T-cell (primary cell): ENCODE measurements at places on chromosomes 7 and 10.

DNA sequence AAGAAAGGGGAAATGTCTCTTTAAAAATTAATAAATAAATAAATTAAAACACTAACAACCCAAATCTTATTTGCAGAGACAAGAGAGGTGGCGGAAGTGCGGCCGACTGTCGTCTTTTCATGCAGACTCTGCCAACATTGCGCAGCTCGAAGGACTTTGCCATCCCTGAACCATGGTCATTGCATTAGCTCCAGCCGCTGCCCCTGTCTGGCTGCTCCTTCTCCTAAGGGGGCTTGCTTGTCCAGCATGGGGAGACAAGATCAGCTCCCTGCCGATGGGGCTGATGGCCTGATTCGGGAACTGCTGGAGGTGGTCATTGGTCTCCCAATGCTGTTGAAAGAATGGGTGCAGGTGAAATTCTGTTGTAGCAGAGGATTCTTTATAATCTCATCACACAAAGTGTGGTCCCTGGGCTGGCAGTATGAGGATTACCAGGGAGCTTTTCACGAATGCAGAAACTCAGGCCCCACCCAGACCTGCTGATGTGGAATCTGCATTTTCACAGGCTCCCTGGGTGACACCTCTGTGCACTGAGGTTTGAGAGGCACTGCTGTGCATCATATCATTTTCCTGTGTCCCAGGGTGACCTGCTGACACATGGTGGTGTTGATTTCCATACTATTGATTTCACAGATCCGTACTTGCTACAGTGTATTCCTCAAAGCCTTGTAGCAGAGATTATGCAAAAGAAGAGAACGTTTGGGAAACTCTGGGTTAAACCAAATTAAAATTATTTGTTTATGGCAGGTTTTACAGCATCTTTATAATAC lies 172.4 kb upstream of the ZMIZ1 start:
- no peak for DNase-seq

DNA sequence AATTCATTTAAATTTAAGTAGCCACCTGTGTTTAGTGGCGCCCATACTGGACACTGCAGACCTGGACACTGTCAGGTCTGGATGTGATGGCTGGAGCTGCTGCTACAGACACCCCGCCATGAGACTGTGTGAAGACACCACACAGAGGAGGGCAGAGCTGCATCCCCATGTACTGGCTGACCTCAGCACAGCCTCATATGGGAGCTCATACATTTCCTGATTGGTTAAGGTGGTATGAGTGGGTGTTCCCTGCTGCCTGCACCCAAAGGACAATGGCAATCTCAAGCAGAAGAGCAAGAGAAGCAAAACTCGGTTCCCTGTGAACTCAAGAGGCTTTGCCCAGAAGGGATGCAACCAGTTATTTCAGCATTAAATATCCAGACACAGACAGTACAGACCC lies 60.0 kb downstream of the DLG5 start:
- DNase-seq: no peak

- DNase-seq: no peak
Observed at GRCh38 chr7:88321694-88322093, 15.0 kb upstream of the STEAP4 start.

- DNase-seq: no peak
Observed at GRCh38 chr7:110400411-110400810, 690.5 kb upstream of the LRRN3 start.

DNA sequence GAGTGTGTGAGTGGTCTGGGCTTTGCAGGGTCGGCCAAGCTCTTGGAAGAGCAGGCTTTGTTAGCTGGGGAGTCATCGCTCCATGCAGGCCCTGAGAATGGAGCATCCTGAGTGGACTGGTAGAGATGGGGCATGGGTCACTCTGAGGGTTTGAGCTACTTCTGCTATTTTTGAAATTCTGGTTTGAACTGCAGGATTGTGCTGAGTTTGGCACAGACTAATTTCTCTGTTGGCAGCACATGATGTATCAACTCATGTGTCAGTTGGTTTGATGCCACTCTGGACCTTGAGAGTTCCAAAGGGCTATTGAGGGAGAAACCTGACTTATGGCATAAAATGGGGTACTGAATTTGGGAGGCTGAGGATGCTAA lies 56.3 kb downstream of the LRMDA start:
- no peak for DNase-seq

DNA sequence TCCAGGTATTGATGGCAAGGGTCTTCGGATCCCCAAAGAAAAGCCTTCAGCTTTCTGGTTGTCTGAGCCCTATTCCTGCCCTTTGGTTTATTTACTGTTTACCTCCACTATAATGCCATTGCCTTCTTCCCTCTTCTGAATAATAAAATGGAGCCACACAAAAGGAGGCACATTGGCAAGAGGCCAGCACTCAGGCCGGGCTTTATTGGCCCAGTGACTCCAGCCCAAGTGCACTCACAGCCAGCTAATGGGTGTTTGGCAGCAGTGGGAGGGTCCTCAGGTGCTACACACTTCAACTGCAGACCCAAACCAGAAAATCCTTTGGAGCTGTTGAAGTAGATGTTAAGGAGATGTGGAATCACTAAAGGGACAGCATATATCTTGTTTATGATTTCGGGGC lies 336.0 kb downstream of the PLXNA4 start:
- no peak for DNase-seq

DNA sequence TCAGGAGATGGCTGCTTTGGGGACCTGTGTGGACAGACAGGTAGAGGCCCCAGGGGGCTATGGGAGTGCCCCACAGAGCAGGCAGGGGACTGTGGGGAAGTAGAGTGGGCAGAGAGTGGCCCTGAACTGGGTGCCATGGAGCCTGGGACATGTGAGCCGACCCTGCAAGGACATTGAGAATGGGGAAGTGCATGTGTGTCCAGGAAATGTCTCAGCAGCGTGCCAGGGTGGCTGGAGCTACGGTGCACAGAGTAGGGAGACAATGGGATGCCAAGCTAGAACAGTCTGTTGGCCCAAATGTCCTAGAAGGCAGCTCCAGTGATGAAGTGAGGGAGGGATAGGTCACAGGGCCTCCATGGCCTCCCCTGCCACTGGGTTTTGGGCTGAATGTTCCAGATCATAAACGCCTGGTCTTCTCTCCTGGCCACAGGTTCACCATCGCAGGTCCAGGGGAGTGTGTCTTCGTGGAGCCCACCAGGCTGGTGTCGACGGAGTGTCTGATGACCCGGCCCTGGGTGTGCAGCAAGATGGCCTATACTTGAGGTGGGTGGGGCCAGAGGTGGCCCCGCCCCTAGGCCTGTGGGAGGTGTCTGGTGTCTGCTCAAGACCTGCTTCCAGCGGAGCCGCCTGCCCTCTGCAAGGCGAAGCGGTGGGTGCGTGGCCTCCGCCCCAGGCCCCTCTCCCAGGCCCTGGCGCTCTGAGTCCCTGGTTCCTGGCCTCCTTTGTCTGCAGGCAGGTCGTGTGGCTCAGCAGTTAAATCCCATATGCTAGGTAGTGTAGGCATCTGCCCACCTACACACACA lies 20.5 kb downstream of the CLEC2L start:
- DNase-seq: no peak

DNA sequence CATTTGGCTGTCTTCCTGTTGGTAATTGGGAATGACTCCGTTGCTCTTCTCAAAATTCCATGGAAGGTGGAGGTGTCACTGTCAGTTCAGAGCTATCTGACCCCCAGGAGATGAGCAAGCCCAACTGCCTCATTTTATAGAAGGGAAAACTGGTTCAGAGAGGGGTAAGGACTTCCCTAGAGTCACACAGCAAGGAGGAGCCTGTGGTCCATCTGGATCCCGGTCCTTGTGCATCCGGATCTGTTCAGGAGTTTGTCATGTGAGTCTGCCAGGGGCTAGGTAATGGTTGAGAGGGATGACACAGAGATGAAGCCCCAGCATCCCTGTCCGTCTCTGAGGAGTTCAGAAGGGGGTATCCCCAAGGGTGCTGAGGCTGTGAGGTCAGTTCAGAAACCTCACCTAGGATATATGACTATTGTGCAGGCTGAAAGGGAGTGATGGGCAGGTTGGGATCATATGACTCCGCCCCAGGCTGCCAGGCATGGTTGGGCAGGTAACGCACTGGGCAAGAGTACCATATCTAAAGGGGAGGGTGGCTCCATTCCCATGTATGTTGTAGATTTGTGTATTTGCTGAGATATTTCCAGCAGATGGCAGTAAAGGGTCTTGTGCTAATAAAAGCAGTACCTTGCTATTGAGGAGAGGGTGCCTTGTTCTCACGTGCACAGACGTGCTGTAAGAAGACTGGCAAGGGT lies 16.0 kb upstream of the SLC29A3 start:
- DNase-seq: no peak

GRCh38 chr10:101569323-101569621 lies 18.8 kb downstream of the POLL start:
- no peak for DNase-seq

DNA sequence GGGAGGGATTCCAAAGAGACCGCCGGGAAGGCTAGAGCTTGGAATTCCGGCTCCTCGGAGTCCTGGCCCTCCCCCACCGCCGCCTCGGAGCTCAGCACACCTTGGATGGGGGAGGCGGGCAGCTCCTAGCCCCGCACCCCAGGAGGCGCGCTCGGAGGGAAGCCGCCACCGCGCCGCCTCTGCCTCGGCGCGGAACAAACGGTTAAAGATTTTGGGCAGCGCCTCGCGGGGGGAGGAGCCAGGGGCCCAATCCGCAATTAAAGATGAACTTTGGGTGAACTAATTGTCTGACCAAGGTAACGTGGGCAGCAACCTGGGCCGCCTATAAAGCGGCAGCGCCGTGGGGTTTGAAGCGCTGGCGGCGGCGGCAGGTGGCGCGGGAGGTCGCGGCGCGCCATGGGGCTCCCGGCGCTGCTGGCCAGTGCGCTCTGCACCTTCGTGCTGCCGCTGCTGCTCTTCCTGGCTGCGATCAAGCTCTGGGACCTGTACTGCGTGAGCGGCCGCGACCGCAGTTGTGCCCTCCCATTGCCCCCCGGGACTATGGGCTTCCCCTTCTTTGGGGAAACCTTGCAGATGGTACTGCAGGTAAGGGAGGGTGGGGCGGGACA lies at the start of gene CYP26A1:
Gene CYP26A1, plus strand, starts transcription at position 355 of the 608 bp plus-strand sequence. Its CDS starts 42 bp downstream, at position 397.
- no peak for DNase-seq

DNA sequence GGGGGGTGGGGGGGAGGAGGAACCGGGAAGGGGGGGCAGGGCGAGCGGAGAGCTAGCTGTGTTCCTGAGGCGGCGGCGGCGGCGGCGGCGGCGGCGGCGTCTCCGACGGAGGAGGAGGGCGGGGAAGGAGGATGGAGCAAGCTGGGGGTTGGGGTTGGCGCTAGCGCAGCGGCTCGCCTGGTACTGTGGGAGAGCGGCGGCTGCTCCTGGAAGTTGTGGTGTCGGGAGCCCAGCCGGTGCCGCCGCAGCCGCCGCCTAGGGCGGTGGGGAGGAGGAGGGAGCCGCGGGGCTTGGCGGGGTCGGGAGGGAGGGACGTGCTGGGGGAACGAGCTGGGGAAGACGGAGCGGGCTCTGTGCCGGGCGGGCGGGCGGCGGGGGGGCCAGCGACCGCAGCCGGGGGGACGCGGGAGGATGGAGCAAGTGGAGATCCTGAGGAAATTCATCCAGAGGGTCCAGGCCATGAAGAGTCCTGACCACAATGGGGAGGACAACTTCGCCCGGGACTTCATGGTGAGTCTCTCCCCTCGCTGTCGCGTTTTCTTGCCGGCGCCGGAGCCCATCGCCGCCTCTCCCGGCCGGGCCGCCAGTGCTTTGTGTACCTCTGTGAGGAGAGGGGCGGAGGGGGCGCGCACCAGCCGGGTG lies at the start of gene PTPN12:
Gene PTPN12, plus strand, starts transcription at position 160 of the 642 bp plus-strand sequence. Its CDS starts 252 bp downstream, at position 412.
- DNase-seq: no peak

GRCh38 chr7:5231116-5231515 lies 41.1 kb downstream of the WIPI2 start:
- DNase-seq: no peak

DNA sequence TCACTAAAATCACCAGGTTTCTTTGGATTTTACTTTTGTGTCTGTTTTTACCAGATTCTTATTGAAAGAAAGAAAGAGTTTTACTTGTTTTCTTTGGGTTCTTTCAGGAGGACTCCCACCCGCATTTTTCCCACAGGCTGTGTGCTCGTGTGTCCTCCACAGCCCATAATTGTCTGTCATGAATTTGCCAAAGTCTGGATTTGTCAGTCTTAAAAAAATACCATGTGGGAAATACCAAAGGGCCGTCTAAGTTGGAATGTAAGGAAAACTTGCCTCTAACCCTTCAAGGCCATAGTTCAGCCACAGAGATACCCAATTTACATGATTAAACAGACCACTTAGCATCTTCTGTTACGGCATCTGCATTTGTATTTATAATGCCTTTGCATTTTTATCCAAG lies 41.3 kb upstream of the INHBA start:
- no peak for DNase-seq

DNA sequence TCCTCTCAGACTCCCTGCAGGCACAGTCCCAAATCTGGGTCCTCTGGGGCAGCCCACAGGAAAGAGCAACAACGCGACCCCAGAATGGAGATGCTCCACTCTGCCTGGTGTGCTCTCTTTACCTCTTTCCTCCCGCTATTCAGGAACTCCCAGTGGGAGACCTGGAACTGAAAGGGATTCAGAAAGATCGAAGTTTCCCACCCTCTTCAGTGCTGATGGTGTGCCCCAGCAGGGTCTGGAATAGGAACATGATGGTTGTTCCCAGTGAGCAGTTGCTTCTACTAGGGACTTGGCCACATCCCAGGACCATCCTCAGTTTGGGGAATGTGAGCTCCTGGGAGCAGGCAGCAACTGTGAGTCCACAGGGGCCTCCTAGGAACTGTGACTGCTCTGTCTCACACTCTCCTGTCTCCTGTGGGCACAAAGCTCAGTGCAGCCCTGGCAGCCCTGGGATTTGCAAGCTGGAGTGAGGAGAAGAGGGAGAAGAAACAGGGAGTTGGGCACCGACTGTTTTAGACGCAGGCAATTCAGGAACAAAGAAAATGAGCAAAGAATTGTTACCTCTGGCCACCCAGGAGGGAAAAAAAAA lies 17.9 kb downstream of the OR6V1 start:
- DNase-seq: no peak

DNA sequence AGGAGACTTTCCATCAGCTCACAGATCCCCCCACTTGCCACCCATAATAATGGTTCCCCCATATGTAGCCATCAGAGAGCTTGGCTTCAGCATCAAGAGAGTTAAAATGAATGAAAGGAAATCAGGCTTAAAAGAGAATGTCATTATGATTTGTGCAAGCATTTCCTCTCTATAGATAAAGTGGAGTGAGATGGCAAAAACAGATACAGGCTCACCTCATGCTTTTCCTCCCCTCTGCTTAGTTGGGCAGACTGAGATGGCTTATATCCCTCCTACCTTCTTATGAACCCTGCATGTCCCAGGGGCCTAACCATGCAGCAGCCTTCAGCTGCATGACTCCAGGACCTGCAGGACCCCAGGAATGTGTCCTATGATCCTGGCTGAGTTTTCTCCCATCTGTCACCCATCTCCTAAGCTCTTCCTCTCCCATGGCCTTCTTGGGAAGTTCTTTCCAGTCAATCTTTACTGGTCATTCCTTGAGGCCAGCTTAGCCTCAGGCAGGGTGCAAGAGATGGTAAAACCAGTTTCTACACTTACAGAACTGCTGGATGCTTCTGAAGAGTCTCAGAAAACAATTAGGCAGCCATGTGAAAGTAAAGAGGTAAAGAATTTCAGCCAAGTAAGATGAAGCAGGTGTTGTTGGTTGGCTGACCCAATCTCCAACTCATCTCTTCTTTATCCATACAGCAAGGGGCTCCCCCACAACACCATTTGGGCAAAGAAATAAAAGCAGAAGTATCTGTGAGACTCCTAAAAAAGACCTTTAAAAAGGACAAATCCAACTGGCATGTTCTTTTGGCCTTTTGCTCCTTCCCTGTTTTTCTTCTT lies 159.7 kb downstream of the RTKN2 start:
- DNase-seq: no peak
